ENCODE measurements at places on chromosomes 13 and 19. TPM values are rescaled to one million over a fixed set of nuclear protein-coding genes. Genes with fewer than 3 reads are reported as not detected.

GATAD2A gene
- 80.2 TPM for total RNA-seq

GRCh38 chr13:93861818-93862217 is 617.7 kb downstream of the DCT start:
- no peak for DNase-seq

KLK3 gene
- total RNA-seq = not detected

- peak; percentile 24 for DNase-seq
Measured at GRCh38 chr13:103403148-103403740, 337.0 kb upstream of the SLC10A2 start.

MEF2B gene
- 0.18 TPM for total RNA-seq

DNA sequence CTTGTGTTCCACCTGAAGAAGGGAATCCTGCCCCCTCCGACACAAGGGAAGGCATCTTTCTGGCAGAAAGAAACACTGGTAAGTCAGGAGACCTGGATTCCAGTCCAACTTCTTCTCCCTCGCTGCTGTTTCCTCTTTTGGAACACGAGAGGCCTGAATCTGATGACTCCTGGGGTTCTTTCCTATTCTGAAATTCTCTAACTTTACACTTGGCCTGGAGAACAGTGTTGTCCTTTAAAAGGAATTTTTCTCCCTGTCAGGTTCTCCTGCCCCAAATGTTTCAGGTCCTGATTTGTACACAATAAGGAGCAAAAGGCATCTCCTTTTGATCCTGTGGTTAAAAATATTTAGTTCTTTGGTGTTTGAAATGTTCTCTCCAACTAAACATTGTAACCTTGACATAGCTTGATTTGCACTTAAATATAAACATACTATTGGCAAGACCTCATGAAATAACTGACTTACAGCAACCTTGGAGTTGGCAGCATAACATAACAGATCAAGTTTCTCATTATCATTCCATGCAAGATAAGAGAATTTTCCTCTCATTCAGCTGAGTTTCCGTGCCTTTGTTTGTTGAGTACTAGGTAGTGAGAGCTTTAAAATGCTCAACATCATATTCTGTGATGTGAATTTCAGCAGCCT is 244.8 kb downstream of the COG6 start:
- DNase-seq = no peak

GRCh38 chr13:44506251-44506650 is 69.9 kb downstream of the TSC22D1 start:
- DNase-seq = no peak

GRCh38 chr13:103605546-103606326 is 539.5 kb upstream of the SLC10A2 start:
- peak; percentile 3 for DNase-seq

ZNF573 gene
- 4.4 TPM for total RNA-seq

- peak; percentile 15 for DNase-seq
Measured at GRCh38 chr19:45693106-45693788, 781 bp downstream of the QPCTL start.

TSKS gene
- total RNA-seq = 0.10 TPM

GRCh38 chr13:113162783-113163685 is 4.6 kb downstream of the PROZ start:
- no peak for DNase-seq

ZSCAN4 gene
- 0.17 TPM for total RNA-seq

CD177 gene
- total RNA-seq = 0.53 TPM

GRCh38 chr13:44844786-44845185 is 144.5 kb downstream of the NUFIP1 start:
- no peak for DNase-seq

RXFP2 gene
- total RNA-seq = not detected
